ENCODE measurements at places on chromosomes 4 and X. TPM values are rescaled to one million over a fixed set of nuclear protein-coding genes. Genes with fewer than 3 reads are reported as not detected.

Gene NSUN7
- 1.1 TPM for total RNA-seq

Gene LDB2
- total RNA-seq = not detected

Gene DCLK2
- 9.5 TPM for total RNA-seq

Gene NPY1R
- total RNA-seq = not detected

Gene CENPVL3
- total RNA-seq = 2.9 TPM

Gene CNGA1
- total RNA-seq = 0.23 TPM

Gene TEX13B
- total RNA-seq = not detected

- DNase-seq = no peak
Measured at GRCh38 chr4:134499074-134499473, 297.5 kb upstream of the PABPC4L start.

DNA sequence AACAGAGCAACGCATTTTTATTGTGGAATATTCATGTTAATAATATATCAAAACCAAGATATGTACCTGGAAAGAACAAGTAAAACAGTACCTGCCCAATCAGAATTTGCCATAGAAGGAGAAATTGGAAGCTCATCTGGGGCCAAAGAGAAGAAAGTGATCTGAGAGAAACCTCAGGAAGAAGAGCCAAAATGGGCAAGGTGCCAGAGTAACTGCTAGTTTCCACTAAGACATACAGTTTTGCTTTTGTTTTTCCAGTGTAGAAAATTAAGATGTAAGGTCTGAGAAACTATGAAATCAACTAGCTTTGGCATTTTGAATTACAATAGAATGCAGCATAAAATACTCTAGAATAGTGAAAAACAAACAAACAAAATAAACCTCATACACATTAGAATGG, 2201.2 kb downstream of the ARAP2 start:
- no peak for DNase-seq

GRCh38 chrX:13258725-13259124, 61.1 kb downstream of the ATXN3L start:
- DNase-seq = no peak

DNA sequence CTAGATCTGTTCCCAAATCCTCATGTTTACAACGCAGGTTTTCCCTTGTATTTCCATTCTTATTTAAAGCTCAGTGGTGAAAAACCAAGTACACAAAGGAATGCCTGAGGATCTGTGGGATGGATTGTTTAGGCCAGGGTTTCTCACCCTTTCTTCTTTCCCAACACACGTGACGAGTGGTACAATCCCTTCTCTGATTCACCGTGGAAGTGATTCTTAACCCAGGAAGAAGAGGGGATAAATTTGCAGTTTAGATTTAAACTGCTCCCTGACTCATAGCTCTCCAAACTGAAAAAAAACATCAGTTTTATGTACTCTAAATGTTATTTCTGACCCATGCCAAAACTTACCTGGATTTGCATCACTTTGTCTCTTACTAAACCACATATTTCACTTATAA, 17.0 kb downstream of the PAQR3 start:
- DNase-seq = no peak

- DNase-seq = no peak
Measured at GRCh38 chr4:8553216-8553615, 27.0 kb upstream of the GPR78 start.

- no peak for DNase-seq
Measured at GRCh38 chr4:7201420-7202305, 9.3 kb downstream of the SORCS2 start.

GRCh38 chr4:184949020-184949419, 69.3 kb upstream of the HELT start:
- no peak for DNase-seq

GRCh38 chr4:180598281-180598680, 1644.9 kb upstream of the TENM3 start:
- DNase-seq = no peak

- no peak for DNase-seq
Measured at GRCh38 chrX:6163721-6164120, 64.9 kb downstream of the NLGN4X start.

GRCh38 chr4:137905930-137906329, 336.2 kb downstream of the SLC7A11 start:
- DNase-seq = no peak

DNA sequence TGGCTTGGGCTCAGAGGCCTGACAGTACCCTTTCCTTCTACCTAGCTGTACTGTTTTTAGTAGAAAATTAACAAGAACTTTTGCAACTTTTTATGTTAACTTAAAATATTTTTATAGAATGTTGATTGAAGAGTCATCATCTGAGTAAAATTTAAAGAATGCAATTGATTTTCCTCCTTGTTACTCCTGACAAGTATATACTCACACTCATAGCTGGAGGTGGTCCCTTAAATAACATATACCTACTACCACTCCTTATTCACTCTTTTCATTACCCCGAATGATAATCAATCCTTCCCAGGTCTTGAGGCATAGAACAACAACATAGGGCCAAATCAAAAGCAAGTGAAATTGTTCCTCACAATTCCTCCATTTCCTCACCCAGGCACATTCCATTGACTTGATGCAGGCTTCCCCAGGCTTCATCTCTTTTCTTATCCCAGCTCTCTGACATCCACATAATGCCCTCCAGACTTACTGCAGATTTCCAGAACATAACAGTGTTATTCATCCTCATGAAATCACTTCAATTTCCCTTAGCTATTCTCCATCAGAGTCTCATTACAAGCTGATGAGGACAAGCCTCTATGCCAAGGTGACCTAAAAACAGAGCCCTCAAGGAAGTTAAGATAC, 73.2 kb upstream of the ANXA10 start:
- DNase-seq = no peak

GRCh38 chr4:7738458-7739076, 201.1 kb downstream of the AFAP1 start:
- no peak for DNase-seq

- DNase-seq = no peak
Measured at GRCh38 chr4:157141976-157142375, 66.0 kb downstream of the GLRB start.

- no peak for DNase-seq
Measured at GRCh38 chr4:61309616-61310015, 109.5 kb downstream of the ADGRL3 start.

DNA sequence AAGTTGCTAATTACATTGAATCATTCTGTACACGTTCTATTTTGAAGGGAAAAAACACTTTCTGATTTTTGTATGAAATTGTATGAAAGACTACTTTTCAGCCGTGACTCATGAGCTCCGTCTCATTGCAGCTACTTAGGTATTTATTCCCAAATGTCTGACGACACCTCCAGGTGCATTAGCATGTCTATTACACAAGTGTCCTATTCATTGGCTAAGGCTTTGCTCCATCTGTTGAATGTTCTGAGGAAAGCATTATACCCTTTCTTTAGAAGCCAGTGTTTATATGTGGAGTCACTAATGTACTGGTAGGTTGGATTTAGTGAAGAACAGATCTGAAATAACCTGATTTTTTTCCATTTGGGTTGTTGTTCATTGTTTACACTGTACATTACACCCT, 51.8 kb downstream of the MAP7D3 start:
- no peak for DNase-seq

DNA sequence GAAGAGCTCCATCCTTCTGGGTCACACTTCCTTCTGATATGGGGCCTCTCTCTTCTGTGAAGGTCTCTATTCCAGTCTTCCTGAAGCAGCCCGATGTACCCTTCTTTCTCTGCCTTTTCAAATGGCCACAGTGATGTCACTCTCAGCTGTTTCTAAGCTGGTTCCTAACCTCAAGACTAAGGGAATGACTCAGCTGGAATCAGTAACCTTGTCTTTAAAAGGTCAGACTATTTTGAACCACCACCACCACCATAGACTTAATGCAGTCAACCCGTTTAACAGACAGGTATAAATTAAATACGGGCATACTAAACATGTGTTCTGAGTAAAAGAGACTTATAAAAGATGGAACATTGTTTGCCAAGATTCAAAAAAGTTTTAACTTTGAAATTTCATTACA, 121.0 kb downstream of the PPA2 start:
- DNase-seq = no peak

Measured in Panc1 (cell line).